ENCODE measurements at places on chromosomes 2 and 18.
A peak's percentile ranks its signal among the peaks of the same experiment; 100 is the strongest.

DNA sequence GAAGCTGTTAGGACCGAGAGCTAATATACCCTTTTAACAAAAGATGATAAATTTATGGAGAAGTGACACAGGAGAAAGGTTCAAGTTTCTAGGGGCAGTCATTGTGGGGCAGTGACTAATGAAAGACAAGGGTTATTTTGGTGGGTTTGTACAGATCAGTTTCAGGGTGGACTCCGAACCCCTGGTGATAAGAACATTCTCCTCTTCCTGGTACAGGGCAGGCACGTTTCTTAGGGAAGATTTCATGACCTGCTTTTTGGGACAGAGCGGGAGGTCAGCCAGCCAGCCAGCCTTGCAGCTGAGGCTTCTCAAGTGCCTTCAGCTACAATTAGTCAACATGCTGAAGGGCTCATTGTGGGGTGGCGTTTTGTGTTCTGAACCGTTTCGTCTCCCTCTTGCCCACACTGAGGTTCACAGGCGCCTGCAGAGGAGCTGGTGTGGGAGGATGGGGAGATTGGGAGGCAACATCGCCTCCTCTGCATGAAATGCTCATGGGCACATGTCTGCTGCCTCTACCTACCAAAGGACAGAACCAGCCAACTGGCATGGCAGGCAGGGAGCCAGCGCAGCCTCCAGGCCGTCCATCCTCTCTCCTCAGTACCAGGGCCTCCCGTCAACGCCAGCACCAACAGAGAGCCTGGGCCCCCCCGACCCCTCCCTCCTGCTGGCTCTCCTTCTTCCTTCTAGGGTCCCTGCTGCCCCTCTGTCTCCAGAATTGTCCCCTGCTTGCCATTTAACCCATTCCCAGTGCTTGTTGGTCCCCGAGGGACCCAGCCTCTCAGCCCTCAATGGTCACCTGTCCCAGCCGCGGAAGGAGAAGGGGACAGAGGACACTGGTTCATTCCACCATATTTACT, 9.6 kb downstream of the CHMP1B start:
- ATAC-seq, result no peak

DNA sequence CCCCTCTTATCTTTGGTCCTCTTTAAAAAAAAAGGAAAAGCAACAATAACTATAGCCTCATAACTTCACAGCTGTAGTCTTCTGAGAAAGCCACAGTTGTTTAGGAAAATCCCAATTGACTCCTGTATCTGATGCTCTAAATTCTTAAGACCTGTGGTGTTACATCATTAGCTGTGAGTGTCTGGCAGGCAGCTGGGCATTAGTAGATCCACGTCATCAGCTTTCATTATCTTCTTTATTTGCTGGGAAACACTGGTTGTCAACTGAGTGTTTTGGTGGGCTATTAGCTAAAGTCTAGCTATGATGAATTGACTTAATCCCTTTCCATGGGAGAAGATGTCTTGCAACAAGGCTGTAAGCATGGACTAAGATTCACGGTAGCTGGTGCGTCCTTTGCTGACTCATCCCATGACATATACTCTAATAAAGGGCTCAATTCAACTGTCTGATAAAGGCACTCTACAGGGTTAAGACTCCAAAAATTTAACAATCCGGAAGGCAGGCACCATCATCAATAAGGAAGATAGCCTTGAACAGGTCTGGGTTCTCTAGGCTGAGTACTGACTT, 517.2 kb downstream of the PLCL1 start:
- no peak for ATAC-seq

GRCh38 chr2:196566961-196567666, 72.4 kb upstream of the CCDC150 start:
- ATAC-seq, result peak; percentile 56

DNA sequence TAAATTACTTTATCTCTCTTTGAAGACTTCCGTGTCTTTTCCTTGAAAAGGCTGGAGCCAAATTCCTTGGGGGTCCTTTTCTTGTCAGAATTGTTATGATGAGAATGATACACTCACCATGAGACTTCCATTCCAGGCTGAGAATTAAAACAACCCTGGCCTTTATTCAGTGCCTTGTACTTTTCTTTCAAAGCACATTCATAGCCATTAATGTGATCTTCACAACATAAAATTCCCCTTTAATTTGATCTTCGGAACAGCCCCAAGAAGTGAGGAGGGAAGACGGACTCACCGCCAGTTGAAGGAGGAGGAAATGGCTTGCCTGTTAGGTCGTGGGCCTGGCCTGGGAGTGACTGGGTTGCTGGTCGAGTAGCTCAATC, 127.3 kb downstream of the DDX1 start:
- no peak for ATAC-seq

DNA sequence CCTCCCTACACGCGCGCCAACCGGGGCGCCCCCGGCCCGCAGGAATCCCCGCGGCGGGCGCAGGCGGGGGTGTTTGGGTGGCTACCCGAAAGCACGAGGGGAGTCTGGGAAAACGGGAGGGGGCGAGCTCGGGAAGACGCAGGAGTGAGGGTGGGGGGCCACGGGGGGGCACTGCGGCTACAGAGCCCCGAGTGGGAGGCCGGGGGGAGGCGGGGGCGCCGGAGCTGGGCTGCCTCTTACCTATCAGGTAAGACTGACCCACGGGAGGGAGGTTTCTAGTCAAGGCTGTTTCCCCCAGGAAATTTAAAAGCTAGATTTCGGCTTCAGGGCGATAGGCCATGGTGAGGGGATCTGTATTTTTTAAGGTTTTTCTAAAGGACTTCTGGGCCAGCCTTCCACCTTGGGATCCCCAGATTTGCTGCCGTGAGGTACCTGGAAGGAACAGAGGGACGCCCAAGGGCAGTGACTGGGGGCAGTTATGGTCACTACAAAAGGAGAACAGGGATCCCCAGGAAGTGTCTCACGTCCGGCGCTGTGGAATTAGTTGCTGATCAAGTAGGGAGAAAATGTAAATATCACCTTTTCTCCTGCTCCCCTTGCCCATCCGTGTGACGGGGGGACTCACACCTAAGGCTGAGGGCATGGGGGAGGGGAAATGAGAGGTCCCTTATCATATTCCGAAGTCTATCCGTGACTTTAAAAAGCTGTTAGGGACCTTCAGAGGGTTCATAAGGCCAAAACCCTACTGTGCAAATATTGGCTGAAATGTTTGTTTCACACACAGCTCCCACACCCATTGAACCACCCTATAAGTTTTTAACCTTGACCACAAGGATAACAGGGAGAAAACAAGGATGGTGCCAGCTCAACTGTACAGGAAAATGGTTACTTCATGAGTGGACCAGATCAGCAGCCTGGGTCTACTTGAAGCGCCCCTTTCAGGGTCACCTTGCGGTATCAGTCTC, 638 bp upstream of the IRS1 start:
- ATAC-seq, result no peak

GRCh38 chr18:42001801-42002200, 46.8 kb downstream of the PIK3C3 start:
- ATAC-seq, result no peak

DNA sequence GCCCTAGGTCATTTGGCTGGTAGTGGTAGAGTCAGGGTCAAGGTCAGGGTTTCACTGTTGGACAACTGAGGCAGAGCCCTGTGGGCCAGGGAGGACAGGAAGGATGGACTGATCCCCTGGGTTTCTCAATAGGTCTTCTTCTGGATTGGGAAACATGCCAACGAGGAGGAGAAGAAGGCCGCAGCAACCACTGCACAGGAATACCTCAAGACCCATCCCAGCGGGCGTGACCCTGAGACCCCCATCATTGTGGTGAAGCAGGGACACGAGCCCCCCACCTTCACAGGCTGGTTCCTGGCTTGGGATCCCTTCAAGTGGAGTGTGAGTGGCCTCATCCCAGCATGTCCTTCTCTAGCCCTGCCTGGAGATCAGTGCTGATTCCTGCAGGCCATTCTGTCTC, 18.1 kb downstream of the VIL1 start:
- ATAC-seq, result no peak

DNA sequence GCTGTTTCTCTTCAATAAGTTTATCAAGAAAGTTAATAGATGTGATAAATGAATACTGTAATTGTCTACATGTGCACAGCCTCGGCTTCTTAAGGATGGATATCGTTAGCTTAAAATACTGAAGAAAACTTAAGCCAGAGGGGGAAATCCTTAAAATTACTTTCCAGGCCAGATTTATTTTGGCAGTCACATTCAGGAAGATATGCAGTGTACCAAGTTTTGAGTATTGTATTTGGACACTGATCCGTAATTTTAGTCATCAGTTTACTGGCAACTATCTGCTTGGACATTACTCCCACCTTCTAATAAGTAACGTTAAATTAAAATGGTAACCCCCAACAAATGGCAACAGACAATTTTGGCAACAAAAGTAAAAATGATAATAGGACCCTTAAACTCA, 770.0 kb upstream of the ZEB2 start:
- no peak for ATAC-seq

- no peak for ATAC-seq
Observed at GRCh38 chr18:36867056-36867455, 38.1 kb downstream of the KIAA1328 start.

GRCh38 chr2:20025065-20025786, 12.8 kb upstream of the MATN3 start:
- ATAC-seq, result peak; percentile 77

DNA sequence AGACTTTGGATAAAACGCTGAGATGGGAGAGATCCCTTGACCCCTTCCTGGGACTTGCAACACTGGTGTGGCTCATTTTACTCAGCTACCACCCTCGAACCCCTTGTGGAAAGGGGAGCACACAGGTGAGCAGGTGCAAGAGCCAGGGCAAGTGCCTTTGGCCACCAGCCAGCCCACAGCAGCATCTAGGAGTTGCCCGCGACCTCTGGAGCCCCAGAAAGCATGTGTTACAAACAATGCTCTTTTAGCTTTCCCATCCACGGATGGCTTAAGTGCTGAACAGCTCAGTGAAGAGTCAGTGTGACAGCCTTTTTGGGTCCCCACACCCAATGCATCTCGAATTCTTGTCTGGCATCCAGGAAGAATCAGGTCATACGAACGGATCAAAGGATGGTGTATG, 197.8 kb downstream of the MEMO1 start:
- no peak for ATAC-seq

- no peak for ATAC-seq
Observed at GRCh38 chr2:66563473-66563872, 128.5 kb downstream of the MEIS1 start.

DNA sequence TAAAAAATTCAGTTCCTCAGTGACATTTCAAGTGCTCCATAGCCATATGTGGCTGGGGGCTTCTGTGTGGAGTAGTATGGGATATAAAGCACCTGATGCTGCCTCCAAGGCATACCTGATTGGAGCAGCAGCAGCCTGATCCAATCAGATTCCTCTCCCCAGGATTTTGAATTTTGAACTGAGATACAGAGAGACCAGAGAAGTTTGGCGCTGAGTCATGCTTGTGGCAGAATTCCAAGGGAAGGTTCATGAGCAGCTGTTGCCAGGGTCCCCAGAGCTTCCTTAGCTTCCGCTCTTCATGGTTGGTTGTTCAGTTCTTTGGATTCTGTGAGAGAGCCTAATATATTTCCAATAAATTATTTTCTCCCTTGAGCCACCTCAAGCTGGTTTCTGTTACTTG, 29.0 kb upstream of the CFAP36 start:
- ATAC-seq, result peak; percentile 62

DNA sequence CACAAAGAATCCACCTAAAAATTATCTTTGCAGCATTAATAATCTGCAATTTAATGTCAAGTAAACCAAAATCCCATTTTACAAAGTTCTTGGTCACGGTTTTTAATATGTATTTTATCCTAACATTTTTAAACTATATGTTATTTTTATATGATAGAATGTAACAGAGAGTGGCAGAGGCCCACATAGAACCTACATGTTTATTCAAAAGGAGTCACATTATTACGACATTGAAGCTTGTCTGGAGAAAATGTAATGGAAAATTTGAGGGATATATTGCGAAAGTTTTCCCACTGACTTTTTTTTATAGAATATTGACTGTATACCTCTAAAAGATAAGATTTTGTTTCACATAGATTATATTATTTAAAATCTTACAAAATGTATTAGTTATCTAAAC, 89.7 kb upstream of the COL3A1 start:
- no peak for ATAC-seq

GRCh38 chr2:228410061-228410460, 228.6 kb upstream of the SPHKAP start:
- no peak for ATAC-seq

- ATAC-seq, result no peak
Observed at GRCh38 chr2:113226462-113226861, 52.3 kb downstream of the PAX8 start.

DNA sequence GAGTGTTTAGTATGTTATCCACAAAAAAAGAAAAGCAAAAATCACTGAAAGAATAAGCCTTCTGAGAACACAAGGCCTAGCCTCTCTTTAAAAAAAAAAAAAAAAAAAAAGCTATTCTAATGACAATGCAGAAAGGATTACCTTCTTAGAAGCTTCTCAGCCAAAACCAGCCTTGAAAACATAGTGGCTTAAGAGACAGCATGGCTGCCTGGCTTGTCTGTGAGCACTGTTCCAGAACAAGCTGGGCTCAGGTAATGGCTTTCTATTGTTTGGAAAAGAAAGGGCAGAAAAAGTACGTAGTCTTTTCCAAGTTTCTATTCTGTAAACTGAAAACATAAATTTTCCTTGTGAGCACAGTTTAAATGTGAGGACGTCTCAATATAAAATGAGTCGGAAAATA, 119.5 kb downstream of the MAP3K20 start:
- ATAC-seq, result no peak

GRCh38 chr2:101025561-101025960, 23.5 kb downstream of the RPL31 start:
- ATAC-seq, result no peak

DNA sequence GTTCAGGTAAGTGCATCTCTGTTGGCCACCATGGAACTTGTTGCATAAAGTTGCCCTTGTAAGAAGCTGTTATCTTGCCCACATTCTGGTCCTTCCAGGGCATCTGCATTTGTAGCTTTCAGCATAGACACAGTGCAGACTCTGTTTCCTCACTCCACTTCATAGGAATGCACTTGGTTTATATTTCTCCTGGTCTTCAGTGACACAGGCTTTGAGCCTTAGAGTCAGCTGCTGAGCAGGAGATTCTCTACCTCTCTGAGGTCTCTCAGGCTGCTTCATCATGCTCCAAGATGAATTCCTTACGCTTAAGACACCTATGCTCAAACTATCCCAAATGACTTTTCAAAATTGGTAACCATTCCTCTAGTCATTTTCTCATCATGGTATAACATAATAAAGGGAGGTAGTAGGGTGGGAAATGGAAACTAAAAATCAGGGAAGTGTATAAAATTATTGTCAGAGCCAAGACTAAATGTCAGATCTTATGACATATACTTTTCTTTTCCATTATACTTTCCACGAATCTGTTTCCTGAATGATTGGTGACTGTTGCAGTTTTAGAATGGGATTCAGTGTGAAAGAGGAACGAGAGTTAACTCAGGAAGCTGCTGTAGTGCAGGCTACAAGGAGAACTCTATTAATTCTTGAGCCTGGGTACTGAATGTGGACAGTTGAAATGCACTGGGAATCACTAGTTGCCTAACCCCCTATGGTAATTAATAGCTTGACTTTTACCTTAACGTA, 72.0 kb downstream of the GALNT1 start:
- no peak for ATAC-seq

GRCh38 chr2:235113854-235114253, 162.0 kb downstream of the SH3BP4 start:
- ATAC-seq, result no peak

- ATAC-seq, result no peak
Observed at GRCh38 chr2:23495661-23496114, 110.7 kb downstream of the KLHL29 start.
